ENCODE measurements at places on chromosomes 4 and X. TPM values are rescaled to one million over a fixed set of nuclear protein-coding genes. Genes with fewer than 3 reads are reported as not detected.

Gene GLUD2
- total RNA-seq: 1.6 TPM

Gene SSX4
- not detected for total RNA-seq

Gene LRRC66
- total RNA-seq: 0.18 TPM

Gene HAUS7
- total RNA-seq: 10.8 TPM

Gene PAGE4
- not detected for total RNA-seq

Data from IMR-90 (cell line).